Astrocyte of the spinal cord (primary cell): ENCODE measurements at places on chromosomes 6 and 20.

DNA sequence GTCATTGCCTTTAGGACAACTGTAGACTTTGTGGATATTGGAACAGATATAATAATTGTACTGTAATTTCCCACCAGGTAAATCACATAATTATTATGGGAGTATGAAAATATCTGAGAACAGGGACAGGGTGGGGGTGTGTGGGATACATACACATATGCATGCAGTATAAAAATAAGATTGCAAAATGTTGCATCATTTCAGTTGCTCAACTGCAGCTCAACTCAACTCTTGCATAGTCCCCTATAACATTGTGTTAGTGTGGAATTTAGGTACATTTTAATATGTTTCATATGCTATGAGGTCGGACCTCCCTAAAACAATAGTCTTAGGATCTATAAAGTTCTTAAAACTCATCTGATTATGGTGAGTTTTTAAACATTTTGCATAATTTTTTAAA is 275.0 kb upstream of the FLRT3 start:
- no peak for DNase-seq

DNA sequence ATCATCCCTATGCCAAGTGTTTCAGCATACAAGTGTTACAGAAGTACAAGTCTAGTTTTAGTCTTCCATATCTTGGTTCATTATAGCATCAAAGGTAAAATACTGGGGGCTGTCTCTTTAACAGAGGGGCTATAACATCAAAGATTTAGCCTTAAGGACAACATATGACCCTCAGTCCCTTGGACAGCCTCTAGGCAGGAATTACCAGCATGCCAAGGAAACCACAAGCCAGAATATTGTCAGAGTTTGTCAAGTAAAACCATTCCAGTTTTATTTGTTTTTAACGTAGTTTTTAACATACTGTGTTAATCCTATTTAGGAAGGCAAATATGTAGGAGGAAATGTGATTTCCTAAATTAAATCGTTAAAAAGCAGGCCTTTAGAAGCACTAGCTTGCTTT is 18.6 kb downstream of the ZKSCAN8 start:
- DNase-seq, result no peak

- no peak for DNase-seq
Observed at GRCh38 chr6:26476896-26477295, 19.1 kb downstream of the BTN2A1 start.

DNA sequence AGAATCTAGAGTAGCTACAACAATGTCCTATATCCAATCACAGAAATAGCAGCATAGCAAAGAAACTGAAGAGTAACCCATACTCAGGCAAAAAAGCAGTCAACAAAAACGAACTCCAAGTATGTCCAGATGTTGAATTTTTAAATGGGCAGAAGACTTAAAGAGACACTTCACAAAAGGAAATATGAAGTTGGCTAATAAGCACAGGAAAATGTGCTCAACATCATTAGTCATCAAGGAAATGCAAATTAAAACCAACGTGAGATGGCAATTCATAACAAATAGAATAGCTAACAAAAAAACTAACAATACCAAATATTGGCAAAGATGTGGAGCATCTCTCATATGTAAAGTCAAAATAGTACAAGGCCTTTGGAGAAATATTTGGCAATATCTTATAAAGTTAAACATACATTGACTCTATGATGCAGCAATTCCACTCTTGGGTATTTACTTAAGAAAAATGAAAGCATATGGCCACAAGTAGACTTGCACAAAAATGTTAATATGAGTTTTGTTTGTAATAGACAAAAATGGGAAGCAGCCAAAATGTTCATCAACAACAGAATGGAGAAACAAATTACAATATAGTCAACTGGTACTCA is 37.7 kb downstream of the FRK start:
- DNase-seq, result no peak

DNA sequence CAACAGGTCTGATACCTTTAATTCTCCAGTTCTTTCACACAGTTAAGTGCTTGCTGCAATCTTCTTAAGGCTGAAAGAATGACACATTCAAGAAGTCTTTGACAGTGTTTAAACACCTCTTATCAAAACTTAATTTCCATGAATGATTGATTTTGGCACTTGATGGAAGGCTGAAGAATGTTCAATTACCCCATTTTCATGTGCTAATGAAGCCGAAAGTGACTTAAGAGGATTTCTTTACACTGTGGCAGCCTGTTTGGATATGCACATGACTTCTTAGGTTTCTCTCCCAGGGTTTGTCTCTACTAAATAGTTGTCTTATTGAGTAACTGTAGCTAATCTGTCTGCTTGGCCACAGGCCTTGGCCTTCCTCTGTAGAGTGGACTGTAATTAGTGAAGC is 81.1 kb upstream of the PRDM1 start:
- DNase-seq, result no peak

DNA sequence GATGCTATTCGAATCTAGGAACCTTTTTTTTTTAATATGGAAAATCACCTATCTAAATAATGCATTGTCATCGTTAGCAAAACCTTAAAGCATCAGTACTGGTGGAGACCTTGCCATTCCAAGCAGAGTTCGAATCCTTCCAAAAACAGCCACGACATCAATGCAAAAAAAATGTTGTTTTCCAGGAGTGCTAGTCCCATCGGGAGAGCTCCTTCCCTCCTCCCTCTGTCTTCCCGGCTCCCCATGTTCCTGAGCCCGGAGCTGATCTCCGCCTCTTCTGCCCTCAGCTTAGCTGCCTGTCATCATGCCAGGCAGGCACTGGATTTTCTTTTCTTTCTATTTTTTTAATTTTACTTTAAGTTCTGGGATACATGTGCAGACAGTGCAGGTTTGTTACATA is 153.6 kb upstream of the QKI start:
- DNase-seq, result no peak

- DNase-seq, result no peak
Observed at GRCh38 chr20:9367746-9368145, 146.6 kb upstream of the LAMP5 start.

GRCh38 chr6:151330130-151330696 is 61.1 kb downstream of the ZBTB2 start:
- peak; percentile 74 for DNase-seq

DNA sequence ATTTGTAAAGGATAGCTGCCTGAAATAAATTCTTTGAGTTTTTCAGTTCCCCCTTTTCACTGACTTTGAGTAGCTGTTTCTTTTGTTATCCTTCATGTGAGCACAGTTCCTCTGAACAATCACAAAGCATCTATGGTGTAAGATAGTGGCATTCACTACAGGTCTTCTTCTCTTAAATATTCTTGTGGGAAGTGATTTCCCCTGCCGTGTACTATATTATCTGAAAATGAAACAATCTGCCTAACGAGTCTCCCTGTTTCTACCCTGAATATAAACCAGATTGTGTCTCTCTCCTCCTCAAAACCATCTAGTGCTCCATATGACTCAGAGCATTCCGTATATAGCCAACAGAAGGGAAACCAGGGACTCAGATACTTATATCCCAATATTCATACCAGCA is 380.1 kb upstream of the SOX4 start:
- DNase-seq, result no peak

DNA sequence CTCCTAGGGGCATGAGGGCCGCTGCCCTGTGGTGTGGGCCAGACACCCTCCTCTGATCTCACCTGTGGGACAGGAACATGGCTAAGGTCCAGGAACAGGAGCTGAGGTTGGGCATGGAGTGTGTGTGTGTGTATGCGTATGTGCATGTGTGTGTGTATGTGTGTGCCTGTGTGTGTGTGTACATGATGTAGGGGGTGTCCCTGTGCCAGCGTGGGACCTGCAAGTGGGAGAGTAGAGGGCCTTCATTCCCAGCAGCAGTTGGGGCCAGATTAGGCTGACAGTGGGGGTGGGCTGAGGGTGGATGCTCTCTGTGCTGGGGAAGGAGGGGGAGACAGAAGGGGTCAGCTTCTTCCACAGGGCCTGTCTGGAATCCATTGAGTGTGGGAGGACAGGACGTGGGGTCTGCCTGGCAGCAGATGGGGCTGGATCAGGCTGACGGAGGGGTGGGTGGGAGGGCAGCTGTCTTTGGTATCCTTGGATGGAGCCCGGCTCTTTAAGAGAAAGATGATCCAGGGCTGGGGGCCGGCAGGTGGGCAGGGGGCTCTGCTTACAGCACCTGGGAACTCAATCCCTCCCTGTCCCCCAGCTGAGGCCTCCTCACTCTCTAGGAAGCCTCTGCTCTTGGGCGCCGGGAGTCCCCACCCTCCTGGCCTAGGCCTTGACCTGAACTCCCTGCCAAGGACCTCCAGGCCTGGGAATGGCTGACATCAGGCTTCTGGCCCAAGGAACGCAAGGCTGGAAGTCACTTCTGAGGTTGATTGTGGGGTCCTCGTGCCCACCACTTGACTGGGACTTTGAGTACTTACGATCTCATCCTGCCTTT is 44.0 kb downstream of the SPDEF start:
- DNase-seq, result no peak

DNA sequence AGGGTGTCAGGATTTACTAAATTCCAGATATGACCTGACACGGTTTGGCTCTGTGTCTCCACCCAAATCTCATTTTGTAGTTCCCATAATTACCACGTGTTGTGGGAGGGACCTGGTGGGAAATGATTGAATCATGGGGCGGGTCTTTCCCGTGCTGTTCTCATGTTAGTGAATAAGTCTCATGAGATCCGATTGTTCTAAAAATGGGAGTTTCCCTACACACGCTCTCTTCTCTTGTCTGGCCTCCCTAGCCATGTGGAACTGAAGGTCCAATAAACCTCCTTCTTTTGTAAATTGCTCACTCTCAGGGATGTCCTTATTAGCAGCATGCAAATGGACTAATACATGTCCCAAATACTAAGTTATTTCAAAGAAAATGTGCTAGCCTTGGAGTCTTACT is 121.1 kb downstream of the CENPW start:
- DNase-seq, result no peak

DNA sequence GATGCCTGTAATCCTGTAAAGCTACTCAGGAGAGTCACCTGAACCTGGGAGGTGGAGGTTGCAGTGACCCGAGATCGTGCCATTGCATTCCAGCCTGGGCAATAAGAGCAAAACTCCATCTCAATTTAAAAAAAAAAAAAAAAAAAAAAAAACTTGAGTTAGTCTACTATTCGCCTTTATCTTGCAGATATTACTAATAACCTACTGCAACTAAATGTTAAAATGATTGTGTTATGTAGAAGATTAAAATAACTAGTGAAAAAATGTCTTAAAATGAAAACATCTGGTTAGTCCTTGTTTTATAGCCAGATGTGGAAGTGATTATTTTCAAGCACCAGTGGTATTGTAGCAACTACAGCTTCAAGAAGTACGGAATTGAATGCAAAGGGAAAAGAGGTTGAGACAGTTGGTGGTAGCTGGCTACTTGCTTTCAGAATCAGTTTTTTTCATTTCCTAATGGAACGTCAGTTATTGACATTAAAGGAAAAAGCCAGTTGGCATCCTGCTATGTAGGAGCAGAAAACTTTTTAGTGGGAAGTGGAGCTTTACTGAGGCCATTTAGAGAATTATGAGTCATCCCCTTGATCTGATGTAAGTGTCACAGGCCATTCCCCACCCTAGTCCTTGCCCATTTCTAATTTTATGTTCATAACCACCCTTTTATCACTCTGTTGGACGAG is 43.8 kb upstream of the DYNLRB1 start:
- DNase-seq, result peak; percentile 59

- no peak for DNase-seq
Observed at GRCh38 chr6:5517796-5518195, 256.5 kb downstream of the FARS2 start.

DNA sequence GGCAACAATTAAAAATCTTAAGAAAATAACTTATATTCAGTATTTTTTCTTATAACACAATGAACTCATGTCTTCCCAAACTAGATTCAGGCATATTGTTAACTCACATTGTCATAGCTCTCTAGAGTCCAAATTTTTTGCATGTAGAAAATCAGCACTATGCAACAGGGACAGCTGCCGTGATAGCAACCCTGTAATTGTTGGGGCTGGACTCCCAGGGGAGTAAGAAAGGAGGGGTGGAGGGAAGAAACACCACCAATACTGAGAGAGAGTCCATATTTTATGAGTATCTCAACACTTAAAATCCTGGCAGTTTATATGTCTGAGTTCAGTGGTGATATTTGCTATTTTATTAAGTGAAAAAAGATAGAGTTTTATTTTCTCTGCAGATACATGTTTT is 89.6 kb upstream of the HS3ST5 start:
- DNase-seq, result no peak

- DNase-seq, result no peak
Observed at GRCh38 chr6:43896329-43897255, 126.6 kb downstream of the VEGFA start.

DNA sequence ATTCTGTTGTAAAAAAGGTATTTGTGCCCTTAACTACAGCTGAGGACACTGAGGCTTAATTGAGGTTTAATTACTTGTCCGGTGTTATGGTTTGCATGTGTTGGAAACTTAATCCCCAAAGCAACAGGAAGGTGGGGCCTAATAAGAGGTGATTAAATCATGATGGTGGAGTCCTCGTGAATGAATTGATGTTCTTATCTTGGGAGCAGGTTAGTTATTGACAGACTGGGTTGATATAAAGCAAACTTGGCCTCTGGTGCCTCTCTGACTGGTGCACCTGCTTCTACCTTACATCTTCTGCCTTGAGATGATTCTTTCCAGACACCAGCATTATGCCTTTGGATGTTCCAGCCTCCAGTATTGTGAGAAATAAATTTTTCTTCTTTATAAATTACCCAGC is 306.5 kb upstream of the HS3ST5 start:
- DNase-seq, result no peak

DNA sequence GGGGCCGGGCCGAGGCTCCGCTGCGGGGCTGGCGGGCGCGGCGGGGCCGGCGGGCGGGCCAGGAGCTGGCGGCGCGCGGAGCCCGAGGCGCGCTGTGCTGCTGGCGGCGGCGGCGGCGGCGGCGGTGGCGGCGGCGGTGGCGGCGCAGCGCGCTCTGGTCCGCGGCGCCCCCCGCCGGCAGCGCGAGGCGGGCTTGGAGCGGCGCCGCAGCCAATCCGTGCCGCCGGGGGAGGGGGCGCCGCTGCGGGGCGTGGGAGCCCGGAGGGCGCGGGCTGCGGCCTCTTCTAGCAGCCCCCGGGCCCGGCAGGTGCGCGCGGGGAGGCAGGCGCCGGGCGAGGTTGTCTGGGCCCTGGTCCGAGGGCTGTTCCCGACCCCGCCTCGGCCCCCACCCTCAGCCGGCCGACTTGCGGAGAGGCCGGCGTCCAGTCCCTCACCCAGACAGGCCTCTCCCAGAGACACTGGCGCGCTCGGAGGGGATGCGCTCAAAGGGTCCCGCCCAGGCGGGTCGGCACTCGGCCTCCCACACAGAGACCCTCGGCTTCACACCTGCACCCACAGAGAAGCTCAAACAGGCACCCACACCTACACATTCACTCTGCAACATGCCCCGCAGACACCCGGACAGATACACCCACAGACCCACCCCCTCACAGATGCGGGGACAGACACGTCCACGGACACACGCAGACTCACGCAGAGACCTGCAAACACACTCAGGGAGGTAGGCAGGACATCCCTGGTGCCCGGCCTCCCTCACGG is at the start of gene RIMS4:
Gene RIMS4 (minus strand): TSS at position 156 of the 759 bp plus-strand sequence. CDS start 275 bp downstream, outside the sequence.
- DNase-seq, result no peak

DNA sequence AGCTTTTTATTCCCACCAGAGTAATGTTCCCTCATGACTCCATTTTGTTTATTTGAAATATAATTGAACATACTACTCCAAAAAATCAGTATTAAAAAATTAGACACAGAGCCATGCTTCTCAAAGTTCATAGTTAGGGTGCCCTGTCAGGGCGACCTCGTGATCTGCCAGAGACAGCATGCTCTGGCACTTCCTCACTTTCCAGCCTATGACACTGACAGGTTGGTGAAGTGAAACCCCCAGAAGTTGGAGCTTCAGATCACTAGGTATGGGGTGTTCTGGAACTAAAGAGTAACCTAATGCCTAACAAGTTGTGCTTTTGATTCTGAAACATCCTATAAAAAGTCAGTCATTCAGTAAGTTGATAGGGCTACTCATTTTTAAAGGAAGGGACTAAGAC is 93.0 kb downstream of the TBC1D7 start:
- DNase-seq, result no peak

- DNase-seq, result peak; percentile 5
Observed at GRCh38 chr6:121951123-121951522, 448.3 kb upstream of the HSF2 start.
